ENCODE measurements at places on chromosomes 5 and 9.

DNA sequence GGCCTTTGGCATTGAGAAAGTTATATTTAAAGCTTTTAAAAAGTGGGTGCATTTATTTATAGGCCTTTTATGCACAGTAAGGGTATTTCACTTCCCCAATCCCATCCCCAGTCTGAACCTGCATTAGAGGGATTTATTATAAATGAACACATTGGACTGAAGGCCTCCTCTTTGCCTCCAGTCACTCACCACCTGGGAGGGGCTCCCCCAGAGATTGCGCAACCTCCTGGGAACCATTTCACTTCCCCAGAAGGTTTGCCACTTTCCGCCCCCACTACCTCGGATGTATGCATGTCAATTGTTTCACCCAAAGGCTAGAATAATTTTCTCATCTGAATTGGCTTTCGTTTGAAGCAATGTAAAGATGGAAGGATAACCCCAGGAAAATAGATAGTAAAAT is 29.8 kb upstream of the VCAN start:
- no peaks in the 10 kb centered on the region for H3K4me1 ChIP-seq
- peaks cover 5% of the 10 kb centered on the region for H3K27me3 ChIP-seq
- H3K36me3 ChIP-seq: no peaks in the 10 kb centered on the region
- no peak for DNase-seq
- no peak overlapping the region for H3K4me3 ChIP-seq

GRCh38 chr9:83240671-83241070 is 177.7 kb upstream of the RASEF start:
- no peak for DNase-seq
- H3K27ac ChIP-seq: no peak overlapping the region
- H3K4me3 ChIP-seq: no peak overlapping the region

- H3K36me3 ChIP-seq: no peaks in the 10 kb centered on the region
- no peak for DNase-seq
- H3K4me1 ChIP-seq: no peaks in the 10 kb centered on the region
- no peak overlapping the region for H3K27ac ChIP-seq
Observed at GRCh38 chr5:124515497-124516245, 230.8 kb downstream of the ZNF608 start.

DNA sequence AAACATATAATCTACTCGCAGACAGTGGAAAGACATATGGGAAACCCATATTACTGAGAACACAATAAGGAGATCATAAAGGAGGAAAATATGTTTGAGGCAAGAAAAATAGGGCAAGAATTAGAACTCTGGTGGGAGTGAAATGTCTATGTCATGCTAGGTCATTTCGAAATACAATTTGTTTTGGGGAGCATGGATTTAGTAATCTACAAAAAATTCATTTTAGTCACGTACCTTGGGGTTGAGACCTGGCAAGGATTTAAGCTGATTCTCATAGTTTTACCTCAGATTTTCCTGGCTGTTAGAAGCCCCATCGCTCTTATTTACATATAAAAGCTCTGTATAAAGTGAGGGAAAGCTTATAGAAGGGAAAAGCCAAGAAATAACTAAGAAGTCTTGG is 11.5 kb upstream of the CSNK1G3 start:
- no peaks in the 10 kb centered on the region for H3K36me3 ChIP-seq
- H3K27ac ChIP-seq: no peak overlapping the region
- H3K27me3 ChIP-seq: peaks cover 7% of the 10 kb centered on the region
- H3K4me1 ChIP-seq: no peaks in the 10 kb centered on the region
- H3K4me3 ChIP-seq: no peak overlapping the region
- no peak for DNase-seq

DNA sequence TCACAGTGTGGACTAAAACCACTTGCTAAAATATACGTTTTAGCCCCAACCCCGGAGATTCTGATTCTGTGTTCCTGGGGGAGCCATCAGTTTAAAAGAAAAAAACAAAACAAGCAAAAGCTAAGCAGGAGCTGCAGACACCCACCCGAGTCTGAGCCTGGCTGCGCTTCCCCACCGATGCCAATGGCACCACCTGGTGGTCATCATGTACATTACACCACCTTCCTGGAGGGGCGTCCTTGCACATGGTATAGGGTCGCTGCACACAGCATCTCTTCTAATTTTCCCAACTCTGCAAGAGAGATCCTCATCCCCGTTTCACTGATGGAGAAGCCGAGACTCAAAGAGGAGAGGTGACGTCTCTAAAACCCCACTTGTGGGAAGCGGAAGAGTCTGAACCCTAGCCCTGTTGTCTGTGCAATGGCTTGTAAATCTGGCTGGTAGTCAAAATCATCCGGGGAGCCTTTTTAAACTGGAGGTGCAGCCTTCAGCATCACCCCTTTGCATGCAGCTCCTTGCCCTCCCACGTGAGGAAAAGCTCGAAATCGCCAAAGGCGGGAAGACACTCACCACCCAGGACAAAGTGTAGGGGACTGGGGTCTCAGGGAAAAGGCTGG is 23.1 kb upstream of the CNOT6 start:
- peaks cover 7% of the 10 kb centered on the region for H3K27me3 ChIP-seq
- no peak overlapping the region for H3K27ac ChIP-seq
- peak; percentile 20 for DNase-seq
- no peaks in the 10 kb centered on the region for H3K36me3 ChIP-seq
- H3K4me1 ChIP-seq: no peaks in the 10 kb centered on the region

- no peak overlapping the region for H3K27ac ChIP-seq
- no peaks in the 10 kb centered on the region for H3K4me1 ChIP-seq
- no peak for DNase-seq
- H3K36me3 ChIP-seq: no peaks in the 10 kb centered on the region
Observed at GRCh38 chr9:110451726-110452125, 114.1 kb upstream of the TXNDC8 start.

DNA sequence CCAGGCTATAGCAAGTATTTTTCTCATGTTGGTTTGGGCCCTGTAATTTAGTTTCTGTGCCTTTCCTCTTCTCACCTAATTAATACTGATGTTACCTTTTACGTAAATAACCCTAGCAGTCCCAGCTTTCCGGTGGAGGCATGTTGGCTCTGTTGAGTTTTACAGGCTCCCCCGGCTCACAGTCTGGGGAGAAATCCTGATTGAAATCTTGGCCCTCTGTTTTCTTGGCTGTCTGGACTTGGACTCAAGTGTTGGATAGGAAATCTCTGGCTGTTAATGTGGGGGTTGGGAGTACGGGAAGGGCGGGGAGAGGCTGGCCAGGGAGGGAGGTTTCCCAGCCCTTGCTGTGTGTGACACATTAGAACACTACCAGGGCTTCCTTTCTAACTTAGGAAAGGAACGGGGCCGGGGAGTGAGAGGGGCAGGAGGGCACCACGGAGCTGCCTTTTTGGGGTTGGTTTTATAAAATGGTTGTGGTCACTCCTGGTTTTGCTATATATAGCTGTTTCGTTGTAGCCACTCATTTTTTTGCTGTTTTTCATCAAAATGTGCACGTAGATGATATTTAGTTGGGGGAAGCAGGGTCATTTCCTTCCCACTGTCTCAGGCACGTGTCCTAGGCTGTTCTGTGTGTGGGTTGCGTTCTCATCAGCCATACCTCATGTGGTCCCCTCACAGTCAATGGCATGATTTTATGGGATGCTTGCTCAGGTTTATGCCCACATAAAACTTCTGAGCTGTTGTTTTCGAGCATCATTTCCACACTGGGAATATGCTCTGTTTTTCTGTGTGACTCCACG is 11.0 kb downstream of the TRIO start:
- H3K4me1 ChIP-seq: no peaks in the 10 kb centered on the region
- H3K4me3 ChIP-seq: no peak overlapping the region
- no peak for DNase-seq
- no peak overlapping the region for H3K27ac ChIP-seq
- H3K36me3 ChIP-seq: no peaks in the 10 kb centered on the region

GRCh38 chr9:111632695-111633388 is 1.7 kb downstream of the DNAJC25 start:
- H3K27me3 ChIP-seq: no peaks in the 10 kb centered on the region
- DNase-seq: no peak
- H3K4me3 ChIP-seq: peak overlapping the region; percentile 98
- H3K4me1 ChIP-seq: peaks cover 54% of the 10 kb centered on the region
- no peak overlapping the region for H3K27ac ChIP-seq

DNA sequence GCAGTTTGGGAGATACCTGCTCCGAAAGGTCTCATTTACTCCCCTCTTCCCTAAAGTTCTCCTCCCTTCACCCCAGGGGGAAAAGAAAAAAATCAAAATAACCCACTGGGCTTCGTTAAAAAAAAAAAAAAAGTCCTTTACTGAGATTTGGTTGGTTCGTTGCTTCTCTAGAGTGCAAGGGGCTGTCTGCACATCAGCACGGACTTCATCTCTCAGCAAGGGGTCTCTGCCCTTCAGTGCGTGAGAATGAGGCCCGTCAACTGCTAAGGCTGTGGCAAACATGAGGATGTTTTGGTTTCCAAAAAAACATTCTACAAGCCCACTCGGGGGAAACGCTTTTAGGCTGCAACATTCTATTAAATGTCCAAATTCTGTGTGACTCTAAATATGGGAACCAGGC is 10.0 kb downstream of the BARHL1 start:
- no peak overlapping the region for H3K27ac ChIP-seq
- H3K27me3 ChIP-seq: peaks cover 37% of the 10 kb centered on the region
- H3K36me3 ChIP-seq: peaks cover 11% of the 10 kb centered on the region
- H3K4me3 ChIP-seq: no peak overlapping the region
- no peak for DNase-seq

- no peaks in the 10 kb centered on the region for H3K27me3 ChIP-seq
- H3K36me3 ChIP-seq: no peaks in the 10 kb centered on the region
- no peak overlapping the region for H3K27ac ChIP-seq
Observed at GRCh38 chr5:121630402-121630801, 221.3 kb upstream of the FTMT start.

DNA sequence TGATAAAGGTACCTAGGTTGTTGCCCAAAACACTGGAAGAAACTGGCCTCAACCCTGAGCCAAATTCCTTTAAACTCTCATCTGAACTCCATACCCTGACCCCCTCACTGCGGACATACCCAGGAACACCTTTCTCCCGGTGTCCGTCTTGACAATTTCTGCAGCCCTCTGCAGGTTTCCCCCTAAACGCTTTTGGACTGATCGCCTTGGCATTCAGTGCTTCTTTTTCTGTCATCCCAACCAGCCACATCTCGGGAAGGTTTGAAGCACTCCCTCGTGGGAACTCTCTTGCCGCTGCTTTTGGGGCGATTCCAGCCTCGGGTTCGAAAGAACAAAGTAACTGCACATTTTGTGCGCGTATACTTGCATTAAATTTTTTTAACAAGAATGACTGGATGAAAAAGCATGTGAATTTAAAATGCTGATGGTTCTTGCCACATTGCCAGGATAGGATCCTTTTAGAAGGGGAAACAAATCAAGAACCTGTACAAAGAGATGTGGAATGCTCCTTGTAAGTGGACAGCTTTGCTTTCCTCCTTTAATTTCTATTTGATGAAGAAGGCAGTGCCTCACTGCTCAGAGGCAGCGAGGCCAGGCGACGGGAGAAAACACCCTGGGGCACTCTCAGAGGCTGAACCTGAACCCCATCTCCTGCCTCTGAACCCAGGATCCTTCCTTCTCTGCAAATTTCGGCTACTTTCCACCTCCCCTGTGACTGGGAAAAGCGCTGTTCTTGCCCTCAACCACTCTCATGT is 615 bp downstream of the PSMD5 start:
- H3K4me1 ChIP-seq: peaks cover 73% of the 10 kb centered on the region
- H3K27ac ChIP-seq: peak overlapping the region; percentile 96
- no peaks in the 10 kb centered on the region for H3K27me3 ChIP-seq
- H3K4me3 ChIP-seq: peak overlapping the region; percentile 98
- no peak for DNase-seq
- peaks cover 40% of the 10 kb centered on the region for H3K36me3 ChIP-seq

DNA sequence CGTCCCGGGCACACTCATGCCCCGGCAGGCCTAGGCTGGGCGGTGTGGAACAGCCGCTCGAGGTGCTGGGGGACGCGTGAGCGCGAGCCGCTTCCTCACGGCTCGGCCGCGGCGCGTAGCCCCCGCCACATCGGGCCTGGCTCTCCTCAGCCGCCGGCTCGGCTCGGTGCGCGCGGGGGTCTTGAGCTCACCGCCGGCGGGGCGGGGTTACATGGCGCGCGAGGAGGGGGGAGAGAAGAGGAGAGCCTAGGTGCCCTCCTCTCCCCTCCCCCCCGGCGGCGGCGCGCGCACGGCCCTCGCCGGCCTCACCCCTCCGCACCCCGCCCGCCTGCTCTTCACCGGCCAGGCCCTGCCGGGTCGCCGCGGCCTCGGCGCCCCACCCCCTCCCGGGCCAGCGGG is 7.7 kb downstream of the RANBP6 start:
- no peaks in the 10 kb centered on the region for H3K27me3 ChIP-seq
- H3K4me1 ChIP-seq: peaks cover 59% of the 10 kb centered on the region

GRCh38 chr9:89154651-89155336 is 23.8 kb downstream of the SHC3 start:
- no peak overlapping the region for H3K4me3 ChIP-seq
- peaks cover 16% of the 10 kb centered on the region for H3K4me1 ChIP-seq
- H3K36me3 ChIP-seq: no peaks in the 10 kb centered on the region
- no peak for DNase-seq
- peaks cover 31% of the 10 kb centered on the region for H3K27me3 ChIP-seq
- no peak overlapping the region for H3K27ac ChIP-seq

DNA sequence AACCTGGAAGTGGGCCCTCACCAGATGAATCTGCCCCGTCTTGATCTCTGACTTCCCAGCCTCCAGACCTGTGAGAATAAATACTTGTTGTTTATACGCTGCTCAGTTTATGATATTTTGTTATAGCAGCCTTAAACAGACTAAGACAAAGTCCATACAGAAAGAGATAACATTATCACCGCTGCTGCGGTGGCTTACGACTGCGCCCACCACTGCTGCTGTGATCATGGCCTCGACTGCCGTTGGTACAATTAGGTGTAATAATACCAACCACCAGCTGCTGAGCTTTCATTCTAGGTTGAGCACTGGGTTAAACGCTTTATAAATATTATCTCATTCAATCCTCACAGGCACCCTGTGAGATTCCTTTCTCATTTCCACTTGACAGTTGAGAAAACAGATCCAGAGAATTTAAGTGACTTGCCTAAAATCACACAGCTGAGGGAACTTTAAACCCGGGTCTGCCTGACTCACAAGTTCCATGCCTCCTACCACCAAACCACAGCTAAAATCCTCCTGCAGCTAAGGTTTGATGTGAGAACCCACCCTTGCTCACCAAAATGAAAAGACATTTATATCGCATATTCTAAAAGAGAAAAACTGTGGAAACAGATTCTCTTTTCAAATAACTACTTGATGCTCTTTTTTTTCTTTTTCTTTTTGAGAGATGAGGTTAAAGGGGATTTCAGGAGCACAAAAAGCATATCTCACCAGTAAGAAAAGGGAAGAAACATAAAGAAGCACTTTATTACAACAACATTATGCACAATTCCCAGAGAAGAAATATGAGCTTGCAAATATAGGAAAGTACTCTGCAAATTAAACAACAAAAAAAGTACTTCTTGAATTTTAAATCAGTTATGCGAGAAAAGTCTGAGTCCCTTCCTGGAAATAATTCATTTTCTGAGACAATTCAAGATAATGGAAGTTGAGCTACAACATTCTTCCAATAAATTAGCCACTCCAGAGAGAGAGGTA is 23.9 kb downstream of the GOLM1 start:
- peaks cover 15% of the 10 kb centered on the region for H3K4me1 ChIP-seq
- H3K4me3 ChIP-seq: no peak overlapping the region
- no peaks in the 10 kb centered on the region for H3K27me3 ChIP-seq
- H3K36me3 ChIP-seq: no peaks in the 10 kb centered on the region
- peak overlapping the region; percentile 55 for H3K27ac ChIP-seq
- no peak for DNase-seq
